ENCODE measurements at places on chromosomes 4 and X.

DNA sequence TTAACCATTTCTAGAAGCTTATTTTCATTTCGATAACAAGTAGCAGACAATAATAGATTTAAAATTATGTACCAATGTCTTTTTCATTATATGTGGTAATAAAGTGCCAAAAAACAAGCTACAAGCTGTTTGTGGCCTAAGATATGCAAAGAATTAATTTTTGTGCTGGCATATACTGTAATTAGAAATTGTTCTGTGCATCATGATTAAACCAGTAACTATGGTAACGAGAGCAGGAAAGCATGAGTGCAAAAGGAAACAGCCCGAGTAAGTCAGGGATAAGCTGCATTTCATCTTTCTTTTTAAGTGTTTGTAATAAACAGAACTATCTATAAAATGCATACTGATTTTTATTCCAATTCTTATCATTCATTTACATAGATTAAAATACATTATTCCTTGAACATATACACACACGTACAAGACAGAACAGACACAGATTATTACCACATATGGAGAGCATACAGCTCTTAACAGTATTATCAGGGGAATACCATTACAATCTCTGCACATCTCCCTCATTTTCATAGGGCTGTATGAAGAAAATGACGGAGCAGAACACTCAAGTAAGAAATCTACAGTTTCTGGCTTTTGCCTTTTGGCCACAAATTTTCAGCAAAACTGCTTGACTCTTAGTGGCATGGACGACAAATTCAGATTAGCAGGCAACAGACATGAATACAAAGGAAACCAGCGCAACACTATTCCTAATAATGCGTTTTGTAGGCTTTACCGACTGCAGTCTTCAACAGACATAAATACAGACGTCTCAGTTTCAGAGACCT, 121.3 kb upstream of the WDR17 start:
- no peak for DNase-seq

DNA sequence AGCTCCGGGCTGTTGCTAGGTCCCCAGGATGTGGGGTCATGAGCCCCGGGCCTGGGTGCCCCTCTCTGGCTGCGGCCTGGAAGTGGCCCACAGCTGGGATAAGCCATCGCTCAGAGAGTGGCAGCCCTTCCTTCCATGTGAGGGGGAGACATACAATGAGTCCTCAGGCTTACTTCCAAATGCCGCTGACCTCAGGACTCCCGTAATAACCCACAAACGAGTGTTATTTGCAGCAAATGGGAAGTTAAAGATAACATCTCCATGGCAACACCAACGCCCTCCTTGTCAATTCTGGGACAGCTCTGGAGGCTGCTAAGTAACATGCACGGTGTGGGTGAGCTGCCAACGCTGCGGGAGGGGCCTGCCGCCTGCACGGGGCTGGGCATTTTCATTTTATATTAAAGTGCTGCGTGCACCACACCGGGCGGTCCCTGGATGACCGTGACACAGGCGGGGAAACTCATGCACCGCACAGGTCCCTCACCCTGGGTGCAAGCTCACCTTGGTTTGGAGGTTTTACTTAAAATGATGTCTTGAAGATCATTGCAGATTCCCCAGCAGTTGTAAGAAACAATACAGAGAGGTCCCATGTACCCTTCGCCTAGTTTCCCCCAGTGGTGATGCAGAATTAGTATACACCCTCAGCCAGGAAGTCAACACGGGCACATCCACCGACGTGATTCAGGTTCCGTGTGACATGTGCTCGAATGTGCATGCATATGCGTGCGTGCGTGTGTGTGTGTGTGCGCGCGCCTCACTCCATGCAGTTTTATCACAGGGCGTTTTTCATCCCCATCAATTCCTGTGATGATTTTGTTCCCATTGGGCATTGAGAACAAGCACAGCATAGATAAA, 79.4 kb downstream of the ABLIM2 start:
- no peak for DNase-seq

- no peak for DNase-seq
Observed at GRCh38 chrX:3695536-3695935, 17.9 kb downstream of the PRKX start.

GRCh38 chr4:35734381-35735098, 509.8 kb downstream of the ARAP2 start:
- no peak for DNase-seq

DNA sequence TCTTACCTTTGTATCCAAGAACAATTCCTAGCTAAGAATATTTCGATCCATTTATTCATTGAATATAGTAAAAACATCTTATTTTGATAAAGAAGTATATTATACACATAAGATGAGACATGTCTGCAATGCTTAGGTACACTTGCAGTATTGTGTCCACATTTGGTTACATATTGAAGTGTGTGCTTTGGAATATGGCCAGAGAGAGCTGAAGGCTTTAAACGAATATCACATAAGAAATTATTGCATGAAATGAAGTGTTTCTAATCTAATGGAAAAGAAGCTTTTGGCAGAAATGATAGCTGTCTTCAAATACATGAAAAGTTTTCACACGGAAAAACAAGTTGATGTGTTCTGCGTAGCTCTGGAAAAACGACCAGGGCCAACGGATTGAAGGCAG, 516.1 kb upstream of the ZFP42 start:
- no peak for DNase-seq

DNA sequence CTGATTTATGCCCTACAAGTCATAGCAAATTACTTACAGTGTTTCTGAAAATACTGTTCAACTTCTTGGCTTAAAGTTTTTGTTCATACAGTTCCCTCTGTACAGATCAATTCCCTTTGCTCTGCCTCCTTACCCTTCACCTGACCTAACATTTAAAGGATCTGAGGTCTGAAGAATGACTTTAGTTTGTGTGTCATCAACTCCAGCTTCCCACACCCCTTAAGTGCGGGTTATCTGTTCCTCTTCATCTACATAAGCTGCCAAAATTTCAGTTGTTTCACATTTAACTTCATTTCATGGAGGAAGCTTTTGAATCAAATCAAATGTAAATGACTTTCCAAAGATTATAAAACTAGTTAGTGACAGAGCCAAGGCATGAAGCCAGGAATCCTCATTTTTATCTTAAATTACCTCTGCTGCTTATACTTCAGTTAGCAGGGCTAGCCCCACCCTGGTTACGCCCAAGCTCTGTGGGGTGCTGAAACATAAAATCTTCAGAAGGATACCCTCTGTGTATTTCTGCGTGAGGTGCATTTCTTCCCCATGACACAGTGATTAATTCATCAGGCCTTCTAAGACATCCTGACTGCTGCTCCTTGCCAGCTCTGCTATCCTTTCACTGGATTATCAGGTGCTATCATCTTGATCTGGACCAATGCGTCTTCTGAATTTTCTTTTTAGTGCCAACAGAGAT, 16.5 kb downstream of the CXCL1 start:
- no peak for DNase-seq

DNA sequence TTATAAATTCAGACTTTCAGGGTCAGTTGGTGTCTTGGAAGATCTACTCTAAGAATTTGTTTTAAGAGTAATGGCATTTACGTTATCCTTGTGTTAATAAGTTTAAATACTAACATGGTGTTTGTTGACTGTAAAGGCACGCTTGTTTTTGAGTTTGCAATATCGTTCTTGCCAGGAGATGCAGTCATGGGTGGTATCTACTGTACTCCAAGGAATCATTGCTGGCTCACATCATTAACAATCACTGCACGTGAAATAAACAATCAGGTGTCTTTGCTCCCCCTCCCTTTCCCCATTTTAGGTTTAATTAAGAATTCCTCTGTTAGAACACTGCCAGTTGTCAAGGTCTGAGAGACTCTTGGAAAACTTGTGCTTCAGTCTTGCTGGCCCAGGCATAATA, 1.6 kb downstream of the HHIP start:
- no peak for DNase-seq

DNA sequence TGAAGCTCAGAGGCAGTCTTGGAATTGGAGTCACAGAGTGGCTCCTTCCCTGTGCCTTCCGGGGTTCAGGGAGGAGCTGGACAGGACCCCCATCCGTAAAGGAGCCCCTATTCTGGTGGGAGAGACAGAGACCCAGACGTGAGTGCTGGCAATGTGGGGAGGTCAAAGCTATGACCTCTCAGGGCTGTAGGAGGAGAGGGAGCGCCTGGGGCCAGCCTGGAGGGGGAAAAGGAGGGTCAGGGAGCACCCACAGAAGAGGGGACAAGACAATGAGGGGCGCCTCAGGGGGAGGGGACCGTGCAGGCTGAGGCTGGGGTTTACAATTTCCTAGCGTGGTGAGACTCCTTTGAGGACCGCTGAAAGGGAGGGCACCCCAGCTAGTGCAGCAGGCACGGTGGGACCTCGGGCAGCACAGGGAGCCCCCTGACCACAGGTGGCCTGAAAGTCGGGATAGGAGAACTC, 97.9 kb upstream of the LRPAP1 start:
- DNase-seq: no peak

- DNase-seq: no peak
Observed at GRCh38 chr4:6655924-6656323, 15.4 kb downstream of the MRFAP1 start.

- DNase-seq: peak; percentile 21
Observed at GRCh38 chrX:103628386-103629317, at the start of gene TCEAL1. Gene TCEAL1 (plus strand): TSS chrX:103628975. CDS start chrX:103629917, 942 bp downstream.

DNA sequence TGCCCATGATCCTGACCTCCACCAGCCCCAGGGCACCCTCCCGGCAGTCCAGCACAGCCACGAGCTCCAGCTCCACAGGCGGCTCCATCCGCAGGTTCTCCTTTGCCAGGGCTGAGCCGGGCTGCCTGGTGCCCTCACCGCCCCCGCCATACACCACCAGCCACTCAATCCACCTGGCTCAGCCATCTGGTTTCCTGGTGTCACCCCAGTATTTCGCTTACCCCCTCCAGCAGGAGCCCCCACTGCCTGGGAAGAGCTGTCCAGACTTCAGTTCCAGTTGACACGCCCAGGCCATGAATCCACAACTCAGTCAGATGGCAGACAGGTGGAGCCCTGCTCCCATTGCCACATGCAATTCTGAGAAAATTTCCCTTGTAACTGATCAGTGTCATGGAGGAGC, 3.9 kb downstream of the SHISA3 start:
- no peak for DNase-seq

GRCh38 chrX:152806035-152806434, 24.5 kb downstream of the CETN2 start:
- DNase-seq: no peak

GRCh38 chrX:26574234-26574633, 358.3 kb downstream of the MAGEB5 start:
- DNase-seq: no peak

- DNase-seq: no peak
Observed at GRCh38 chrX:136115904-136116297, 31.4 kb upstream of the FHL1 start.

DNA sequence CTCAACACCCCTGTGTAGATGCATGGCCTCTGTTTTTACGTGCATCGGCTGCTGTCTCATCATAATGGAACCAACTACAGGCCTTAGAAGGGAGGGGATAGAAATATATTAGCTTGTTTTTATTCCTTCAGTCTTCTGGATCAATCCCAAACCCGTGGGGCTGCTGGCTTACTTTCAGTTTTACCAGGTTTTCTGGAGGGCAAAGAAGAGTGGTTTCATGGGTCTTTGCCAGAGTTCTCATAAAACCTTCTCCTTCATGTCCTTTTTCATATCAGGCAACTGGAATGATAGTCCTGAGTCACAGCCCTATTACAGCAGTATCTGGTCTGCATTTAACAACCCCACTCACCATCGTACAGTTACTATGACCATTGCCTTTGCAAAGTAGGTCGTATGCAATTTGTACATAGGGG, 34.6 kb downstream of the PPP2R2C start:
- no peak for DNase-seq

DNA sequence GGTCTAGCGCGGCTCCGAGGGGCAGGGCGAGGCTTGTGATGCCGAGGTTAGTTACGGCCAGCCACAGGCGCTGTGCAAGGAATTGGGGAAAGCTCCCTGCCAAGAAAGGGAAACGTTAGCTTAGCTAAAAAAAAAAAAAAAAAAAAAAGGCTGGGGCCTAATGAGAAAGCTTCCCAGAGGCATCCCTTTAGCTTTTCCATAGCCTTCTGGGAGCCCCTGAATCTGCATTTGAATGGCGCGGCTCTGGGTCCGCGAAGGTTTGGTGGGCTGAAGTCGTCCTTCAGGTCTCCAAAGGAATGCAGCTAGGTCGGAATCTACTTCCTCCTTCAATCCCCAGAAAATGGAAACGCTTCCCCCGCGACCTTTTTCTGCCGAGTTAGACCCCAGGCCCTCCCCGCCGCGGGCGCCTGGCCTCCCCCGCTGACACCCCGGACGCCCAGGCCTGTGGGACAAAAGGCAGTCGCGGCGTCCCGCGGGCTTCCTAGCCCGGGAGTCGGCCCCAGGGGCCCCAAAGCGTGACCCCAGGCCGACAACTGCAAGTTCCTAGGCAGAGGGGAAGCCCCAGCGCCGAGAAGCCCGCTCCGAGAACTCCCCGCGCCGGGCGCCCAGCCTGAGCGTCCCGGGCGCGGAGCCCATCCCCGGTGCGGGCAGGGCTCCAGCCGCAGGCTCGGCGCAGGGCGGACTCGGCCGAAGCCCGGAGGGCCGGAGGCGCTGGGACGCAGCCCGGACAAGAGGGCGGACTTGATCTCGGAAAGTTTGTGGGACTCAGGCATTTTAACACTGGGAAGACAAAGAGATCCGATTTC, 605 bp upstream of the FAT1 start:
- DNase-seq: peak; percentile 52

GRCh38 chrX:149881081-149881711, at the start of gene MAGEA8:
Gene MAGEA8 (plus strand): TSS chrX:149881183. CDS start chrX:149884273, 3,090 bp downstream.
- no peak for DNase-seq

GRCh38 chrX:66042307-66043077, 2.6 kb upstream of the VSIG4 start:
- no peak for DNase-seq

GRCh38 chr4:84697159-84697558, 114.2 kb downstream of the CDS1 start:
- no peak for DNase-seq

GRCh38 chrX:101393530-101394305, 2.9 kb downstream of the RPL36A start:
- DNase-seq: no peak

- no peak for DNase-seq
Observed at GRCh38 chr4:125952631-125953030, 637.9 kb downstream of the FAT4 start.

DNA sequence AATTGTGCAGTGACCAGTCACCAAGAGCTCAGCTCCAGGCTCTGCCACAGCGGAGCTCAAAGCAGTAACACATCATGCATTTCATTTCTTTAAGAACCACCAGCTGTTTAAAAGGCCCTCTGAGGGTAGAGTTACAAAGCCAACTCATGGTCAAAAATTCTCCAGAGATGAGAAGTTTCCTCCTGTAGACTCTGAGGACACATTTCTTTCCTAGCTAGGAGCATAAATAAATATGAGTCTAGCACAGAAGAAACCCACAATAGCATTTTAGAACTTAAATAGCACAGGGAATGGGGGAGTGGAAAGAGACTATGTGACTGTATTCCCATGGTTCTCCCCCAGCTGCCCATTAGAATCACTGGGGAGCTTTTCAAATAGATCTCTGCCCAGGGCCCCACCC, 6.5 kb upstream of the CRMP1 start:
- no peak for DNase-seq

Measured in substantia nigra (tissue), 51 donors.